ENCODE measurements at places on chromosomes 2 and 18.

GRCh38 chr18:395456-396250 lies 104.8 kb downstream of the COLEC12 start:
- DNase-seq, result no peak

- DNase-seq, result no peak
Observed at GRCh38 chr2:239717706-239718105, 307.4 kb downstream of the NDUFA10 start.

GRCh38 chr2:168171059-168171762 lies 76.2 kb downstream of the STK39 start:
- no peak for DNase-seq

- DNase-seq, result no peak
Observed at GRCh38 chr2:10009811-10010781, 33.3 kb upstream of the KLF11 start.

DNA sequence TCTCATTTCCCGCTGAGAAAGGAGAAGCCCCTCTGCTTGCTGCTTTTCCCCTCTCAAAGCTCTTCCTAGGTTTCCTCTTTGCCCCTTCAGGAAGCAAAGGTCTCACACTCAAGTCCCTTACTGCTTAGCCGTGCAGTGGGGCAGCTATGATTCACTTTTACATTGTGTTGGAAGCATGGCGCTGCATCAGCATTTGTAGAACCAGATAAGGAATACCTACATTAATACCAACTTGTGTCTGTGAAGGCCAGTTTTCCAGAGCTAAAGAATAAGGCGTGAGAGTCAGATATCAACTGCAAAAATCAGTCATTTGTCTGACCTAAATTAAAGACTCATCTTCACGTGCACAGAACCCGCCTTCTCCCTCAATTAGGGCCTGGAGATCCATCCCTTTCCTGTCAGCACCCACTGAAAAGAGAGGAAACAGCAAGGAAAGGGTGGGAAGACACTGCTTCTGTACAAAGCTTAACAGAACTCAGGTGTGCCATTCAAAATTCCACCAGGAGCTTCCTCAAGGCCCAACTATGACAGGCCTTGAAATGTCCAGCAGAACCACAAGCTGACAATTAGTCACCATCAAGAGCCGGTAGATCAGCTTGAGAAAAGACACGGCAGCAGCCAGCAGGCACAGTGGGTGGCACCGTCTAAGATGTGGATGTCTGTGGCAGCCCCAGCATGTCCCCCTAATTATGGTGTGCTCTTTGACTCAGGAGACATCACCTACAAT lies 16.1 kb upstream of the XDH start:
- DNase-seq, result no peak

GRCh38 chr2:58919316-58919715 lies 678.2 kb upstream of the FANCL start:
- no peak for DNase-seq
